ENCODE measurements at places on chromosomes 16 and 17.

DNA sequence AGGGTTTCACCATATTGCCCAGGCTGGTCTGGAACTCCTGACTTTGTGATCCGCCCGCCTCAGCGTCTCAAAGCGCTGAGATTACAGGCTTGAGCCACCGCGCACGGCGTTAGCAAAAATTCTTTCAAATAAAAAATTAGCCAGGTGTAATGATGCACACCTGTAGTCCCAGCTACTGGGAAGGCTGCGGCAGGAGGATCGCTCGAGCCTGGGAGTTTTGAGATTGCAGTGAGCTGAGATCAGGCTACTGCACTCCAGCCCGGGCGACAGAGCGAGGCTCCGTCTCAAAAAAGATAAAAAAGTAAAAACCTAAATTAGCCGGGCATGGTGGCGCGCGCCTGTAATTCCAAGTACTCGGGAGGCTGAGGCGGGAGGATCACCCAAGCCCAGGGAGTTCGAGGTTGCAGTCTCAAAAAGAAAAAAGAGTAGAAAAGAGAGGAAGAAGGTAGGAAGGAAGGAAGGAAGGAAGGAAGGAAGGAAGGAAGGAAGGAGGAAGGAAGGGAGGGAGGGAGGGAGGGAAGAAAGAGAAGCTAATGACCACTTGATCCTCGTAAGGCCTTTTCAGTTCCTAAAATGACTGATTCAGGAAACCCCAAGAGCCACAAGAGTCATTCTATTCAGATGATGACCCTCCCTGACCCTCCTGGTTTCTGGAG, 59.2 kb downstream of the SRL start:
- DNase-seq, result no peak

GRCh38 chr16:56520251-56520577, 390 bp upstream of the BBS2 start:
- DNase-seq, result no peak

- DNase-seq, result no peak
Observed at GRCh38 chr17:36931096-36931696, 6.1 kb upstream of the LHX1 start.

GRCh38 chr16:50268352-50268751, 2.0 kb downstream of the ADCY7 start:
- no peak for DNase-seq
